ENCODE measurements at places on chromosomes 7 and 10.

DNA sequence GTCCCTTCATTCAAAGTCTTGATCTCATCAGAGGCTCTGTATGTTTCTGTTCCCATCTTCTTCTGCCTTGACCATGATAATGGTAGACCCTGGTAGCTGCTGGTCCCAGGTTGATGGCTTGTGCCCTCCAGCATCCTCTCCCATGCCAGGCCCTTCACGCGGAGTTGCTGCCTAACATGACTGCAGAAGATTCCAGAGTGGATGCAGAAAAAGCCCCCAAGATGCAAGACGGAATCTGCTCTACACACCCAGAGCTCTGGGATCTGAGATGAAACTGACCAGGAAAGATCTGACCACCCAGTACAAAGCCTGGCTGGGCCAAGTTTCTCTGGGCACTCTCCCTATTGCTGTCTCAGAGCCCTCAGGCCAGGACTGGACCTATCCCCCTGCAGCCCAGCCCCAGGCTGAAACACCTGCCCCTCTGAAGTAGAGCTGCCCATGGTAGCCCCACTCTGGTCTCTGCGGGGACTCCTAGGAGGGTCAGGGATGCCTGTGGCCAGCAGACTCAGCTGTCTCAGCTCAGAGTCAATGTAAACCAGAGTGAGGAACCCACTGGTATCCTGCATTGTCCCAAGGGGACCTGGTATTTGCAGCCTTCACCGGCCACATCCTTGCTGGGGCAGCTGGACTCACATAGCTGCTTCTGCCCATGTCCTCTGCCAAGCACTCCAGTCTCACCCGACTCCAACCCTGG, 9.5 kb upstream of the FRMD4A start:
- DNase-seq = no peak

- DNase-seq = no peak
Measured at GRCh38 chr7:138429577-138430250, 30.3 kb upstream of the TRIM24 start.

GRCh38 chr7:7972922-7973594, 4.5 kb downstream of the GLCCI1 start:
- no peak for DNase-seq

GRCh38 chr10:61898435-61898778, 3.1 kb upstream of the ARID5B start:
- no peak for DNase-seq

DNA sequence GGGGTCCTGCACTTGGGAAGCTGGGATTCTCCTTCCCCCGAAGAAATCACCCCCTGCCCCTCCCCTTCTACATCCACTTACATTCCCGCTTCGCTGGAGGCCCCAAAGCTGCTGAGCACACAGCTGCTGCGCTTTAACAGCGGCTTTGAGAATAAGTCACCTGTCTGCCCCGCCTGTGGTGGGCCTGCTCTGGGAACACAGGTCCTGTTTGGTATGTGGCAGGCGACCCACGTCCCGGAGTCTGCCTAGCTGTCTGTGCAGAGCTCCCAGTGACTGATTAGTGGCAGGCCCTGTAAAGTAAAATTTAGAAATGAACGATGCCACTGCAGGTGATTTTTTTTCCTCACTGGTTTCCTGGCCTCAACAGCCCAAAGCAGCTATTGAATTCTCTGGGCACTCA, 47.0 kb downstream of the CDH23 start:
- no peak for DNase-seq

DNA sequence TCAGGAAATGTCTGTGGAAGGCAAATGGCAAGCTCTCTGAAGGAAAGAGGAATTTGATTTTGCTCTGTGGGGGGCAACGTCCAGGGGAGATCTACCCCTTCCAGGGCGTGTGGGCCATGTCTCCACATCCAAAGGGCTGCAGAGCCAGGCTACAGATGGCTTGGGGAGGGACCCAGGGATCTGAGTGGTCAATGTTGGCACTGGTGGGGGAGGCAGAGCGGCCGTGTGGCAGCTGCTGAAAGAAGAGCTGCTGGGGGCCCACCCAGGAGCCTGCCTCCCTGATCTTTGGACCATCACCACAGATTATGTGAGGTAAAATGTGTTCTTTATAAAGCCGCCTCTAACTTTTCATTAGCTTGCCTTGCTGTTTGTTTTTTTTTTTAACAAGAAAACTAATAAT, 144.1 kb downstream of the HERPUD2 start:
- no peak for DNase-seq

GRCh38 chr7:112421666-112422486, 28.4 kb upstream of the IFRD1 start:
- no peak for DNase-seq

- DNase-seq = no peak
Measured at GRCh38 chr10:11113156-11113555, 95.5 kb downstream of the CELF2 start.

DNA sequence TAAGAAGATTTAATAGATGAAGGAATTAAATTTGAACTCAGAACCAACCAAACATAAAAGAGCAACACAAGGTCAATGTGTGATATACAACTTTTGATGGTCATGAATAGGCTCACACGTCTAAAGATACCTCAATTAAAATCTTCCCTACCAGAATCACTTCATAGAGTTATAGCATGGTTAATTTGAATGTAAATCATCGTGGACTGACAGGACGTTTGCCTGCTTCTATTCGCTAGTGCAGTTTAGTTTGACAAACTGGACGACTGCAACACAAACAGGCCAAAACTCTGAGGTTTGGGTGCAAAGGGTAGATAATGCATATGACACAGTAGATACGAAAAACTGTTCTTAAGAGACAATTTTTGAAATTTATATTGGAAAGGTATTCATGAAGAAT, 32.5 kb upstream of the CNTNAP2 start:
- DNase-seq = no peak

DNA sequence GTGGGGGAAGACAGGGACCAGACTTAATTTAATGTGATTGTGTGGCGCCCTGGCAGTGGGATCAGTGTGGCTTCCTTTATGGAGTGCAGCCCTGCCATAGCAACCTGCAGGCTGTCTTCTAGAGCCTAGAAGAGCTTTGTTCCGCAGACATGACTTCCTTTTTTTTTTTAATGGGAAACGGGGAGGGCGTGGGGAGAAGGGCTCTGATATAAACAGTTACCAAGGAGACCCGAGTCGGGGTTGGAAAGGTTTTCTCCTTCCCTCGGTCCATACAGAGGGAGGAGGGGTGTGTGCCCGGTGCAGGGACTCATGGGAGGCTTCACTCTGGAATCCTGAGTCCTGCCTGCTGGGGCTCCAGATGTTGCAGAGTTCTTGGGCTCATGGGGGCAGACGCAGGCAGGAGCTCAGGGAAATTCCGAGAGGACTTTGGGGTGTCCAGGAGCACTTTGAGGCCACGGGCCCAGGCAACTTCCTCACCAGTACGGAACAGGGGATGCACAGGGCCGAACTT, 26.9 kb downstream of the TMEM120A start:
- no peak for DNase-seq

DNA sequence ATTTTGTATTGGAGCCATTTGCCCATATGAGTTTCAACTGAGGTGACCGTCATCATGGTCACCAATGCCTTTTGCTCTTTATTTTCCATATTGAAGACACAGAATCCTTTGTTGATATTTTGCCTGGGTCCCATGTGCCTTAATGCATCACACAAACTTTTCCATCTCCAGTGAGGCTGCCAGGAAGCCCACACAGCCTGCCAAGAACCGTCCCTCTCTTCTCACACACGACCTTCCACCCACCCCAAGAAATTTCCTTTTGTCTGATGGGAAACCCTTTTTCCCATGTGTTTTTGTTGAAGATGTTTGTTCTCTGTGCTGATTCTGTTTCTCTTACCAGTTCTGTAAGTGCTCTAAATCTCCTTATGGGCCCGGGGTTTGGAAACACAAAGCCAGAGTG, 168.9 kb downstream of the CSTF2T start:
- no peak for DNase-seq

- DNase-seq = no peak
Measured at GRCh38 chr7:112018305-112019030, 187.7 kb downstream of the DOCK4 start.

DNA sequence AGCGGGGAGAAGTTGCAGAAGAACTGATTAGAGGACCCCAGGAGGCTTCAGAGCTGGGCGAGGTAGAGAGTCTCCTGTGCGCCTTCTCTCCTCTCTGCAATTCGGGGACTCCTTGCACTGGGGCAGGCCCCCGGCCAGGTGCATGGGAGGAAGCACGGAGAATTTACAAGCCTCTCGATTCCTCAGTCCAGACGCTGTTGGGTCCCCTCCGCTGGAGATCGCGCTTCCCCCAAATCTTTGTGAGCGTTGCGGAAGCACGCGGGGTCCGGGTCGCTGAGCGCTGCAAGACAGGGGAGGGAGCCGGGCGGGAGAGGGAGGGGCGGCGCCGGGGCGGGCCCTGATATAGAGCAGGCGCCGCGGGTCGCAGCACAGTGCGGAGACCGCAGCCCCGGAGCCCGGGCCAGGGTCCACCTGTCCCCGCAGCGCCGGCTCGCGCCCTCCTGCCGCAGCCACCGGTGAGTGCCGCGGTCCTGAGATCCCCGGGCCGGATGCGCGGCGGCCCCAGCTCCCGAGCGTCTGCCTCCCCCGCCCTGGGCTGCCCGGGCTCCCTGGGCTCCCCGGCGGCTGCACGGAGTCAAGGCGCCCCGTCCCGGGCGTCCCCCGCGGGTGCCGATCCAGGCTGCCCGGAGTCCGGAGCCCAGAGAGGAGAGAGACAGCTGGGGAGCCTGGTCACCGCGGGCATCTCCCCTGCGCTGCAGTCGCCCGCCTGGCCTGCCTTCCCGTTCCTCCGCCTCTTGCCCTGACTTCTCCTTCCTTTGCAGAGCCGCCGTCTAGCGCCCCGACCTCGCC, at the start of gene PLAU:
TSS of gene PLAU (plus strand) at position 369 of the 789 bp plus-strand sequence. CDS start 424 bp downstream, outside the sequence.
- DNase-seq = peak; percentile 17

DNA sequence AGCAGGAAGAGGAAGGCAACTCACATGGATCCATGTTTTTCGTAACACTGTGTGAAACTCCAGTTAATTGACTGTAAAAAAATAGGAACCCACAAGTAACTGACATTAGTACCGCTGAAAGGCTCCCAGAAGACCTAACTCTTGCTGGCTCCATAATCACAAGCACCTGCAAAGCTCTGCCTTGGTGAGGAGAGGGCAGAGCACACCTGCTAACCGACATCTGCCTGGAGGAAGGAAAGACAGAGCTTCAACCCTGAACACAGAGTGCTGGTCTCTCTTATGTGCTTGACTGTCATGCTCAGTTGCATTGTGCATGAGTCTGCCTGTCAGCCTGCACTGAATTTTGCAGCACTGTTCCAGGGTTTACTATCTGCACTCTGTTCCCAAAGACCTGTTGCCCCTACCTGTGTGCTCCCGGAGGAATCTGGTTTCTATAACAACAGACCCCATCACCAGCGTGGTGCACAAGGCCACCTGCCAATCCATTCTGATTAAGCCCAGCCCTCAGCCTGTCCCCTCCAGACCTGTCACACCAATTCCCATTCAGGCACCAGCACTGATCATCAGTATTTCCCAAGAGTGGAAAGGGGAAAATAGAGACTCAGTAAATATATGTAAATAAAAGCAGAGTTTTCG, 63.1 kb upstream of the ANKRD1 start:
- no peak for DNase-seq

DNA sequence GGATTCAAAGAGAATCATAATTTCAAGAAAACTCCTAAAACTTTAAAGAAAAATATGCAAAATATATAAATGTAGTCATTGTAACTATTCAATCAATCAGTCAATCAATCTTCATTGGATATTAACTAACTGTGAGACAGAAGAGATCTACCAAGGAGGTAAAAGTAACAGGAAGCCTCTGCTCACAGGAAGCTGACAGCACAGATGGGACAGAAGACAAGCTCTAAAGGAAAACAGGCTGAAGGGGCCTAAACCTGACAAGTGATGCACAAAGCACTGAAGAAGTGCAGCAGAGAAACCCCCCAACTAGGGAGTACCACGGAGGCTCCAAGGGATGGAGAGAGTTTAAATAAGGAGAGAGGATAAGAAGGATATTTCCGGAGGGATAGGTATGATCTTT, 173.0 kb downstream of the SKAP2 start:
- DNase-seq = no peak

- DNase-seq = no peak
Measured at GRCh38 chr10:49369216-49370162, 26.4 kb downstream of the DRGX start.

DNA sequence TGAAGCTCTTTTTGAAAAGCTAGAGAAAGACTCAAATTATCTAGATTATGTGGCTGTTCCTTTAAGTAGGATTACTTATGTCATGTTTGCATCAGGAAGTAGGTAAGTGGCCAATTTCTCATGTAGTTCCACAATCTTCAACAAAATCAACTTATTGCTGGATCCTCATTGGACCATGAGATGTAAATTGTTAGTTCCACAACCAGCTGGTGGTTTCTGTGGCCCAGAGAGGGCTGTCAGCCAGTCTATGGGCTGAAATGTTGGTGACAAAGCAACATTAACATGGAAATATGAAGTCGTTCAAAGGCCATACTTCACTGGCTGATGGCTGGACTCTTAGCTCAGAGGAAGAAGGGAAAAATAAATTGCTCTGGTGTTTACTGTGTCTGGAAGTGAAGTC, 157.9 kb downstream of the PLXDC2 start:
- DNase-seq = no peak

DNA sequence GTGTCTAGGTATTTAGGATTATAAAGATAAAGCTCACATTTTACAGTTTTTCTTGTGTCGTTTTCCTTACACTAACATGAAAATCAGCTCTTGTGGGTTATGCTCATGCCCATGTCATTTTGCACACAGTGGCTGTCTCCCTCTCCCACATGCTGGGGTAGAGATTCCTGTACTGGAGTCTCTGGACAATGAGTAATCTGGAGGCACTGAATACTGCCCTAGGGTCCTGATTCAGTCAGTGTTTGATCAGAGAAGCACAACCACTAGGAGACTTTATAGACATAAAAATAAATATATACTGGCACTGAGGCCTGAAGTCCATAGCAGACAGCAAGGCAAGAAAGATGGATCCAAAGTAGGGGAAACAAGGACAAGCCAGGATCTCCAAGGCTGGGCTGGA, 1008.8 kb downstream of the KCNMA1 start:
- DNase-seq = no peak

DNA sequence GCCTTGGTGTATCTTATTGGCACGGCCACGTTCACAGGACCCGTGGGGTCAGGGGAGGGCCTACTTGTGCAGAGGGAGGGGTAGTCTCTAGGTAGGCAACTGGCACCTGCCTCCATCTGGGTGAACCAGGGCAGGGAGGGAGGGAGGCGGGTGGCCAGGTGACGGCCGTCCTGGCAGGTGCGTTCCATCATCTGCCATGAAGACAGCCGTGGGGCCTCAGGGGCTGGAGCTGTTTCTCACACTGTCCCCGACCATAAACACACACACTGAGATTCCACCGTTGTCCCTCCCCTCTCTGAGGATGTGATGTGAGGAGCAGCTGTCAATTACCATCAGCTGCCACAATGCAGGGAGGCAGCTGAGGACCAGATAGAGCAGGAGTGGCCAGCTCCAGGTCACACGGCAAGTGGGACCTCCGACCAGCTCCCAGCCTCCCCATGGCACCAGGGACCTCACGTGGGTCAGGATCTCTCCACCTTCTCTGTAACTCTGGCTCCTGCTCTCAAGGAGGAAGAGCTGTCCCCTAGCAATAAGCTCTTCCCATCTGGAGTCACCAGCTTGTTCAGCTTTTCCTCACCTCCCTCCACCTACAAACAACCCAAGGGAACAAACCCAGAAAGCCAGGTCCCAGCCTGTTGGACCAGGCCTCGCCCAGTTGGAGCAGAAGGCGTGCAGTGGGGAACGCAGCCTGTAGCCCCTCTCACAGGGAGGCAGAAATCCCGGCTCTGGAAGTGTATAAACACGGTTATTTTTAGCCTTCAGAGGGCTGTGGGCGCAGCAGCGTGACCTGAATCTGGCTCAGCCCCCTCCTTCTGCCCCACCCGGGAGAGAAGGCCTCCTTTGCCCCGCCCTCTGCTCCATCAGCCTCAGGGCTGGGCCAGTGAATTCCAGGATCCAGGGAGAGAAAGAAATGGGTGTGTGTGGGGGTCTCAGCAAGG, 33.1 kb downstream of the ZMIZ1 start:
- DNase-seq = no peak

Data from activated CD4-positive, CD25-positive, alpha-beta regulatory T cell (primary cell).